ENCODE measurements at places on chromosomes 1 and 21.

- H3K4me3 ChIP-seq: no peak overlapping the region
- peaks cover 21% of the 10 kb centered on the region for H3K4me1 ChIP-seq
- peak overlapping the region; percentile 82 for H3K27ac ChIP-seq
- H3K36me3 ChIP-seq: no peaks in the 10 kb centered on the region
Observed at GRCh38 chr1:56074007-56074651, 505.2 kb downstream of the PLPP3 start.

GRCh38 chr1:181559142-181559541, 75.8 kb downstream of the CACNA1E start:
- no peaks in the 10 kb centered on the region for H3K4me1 ChIP-seq
- H3K36me3 ChIP-seq: no peaks in the 10 kb centered on the region
- H3K27me3 ChIP-seq: no peaks in the 10 kb centered on the region
- no peak for DNase-seq
- no peak overlapping the region for H3K4me3 ChIP-seq

- no peaks in the 10 kb centered on the region for H3K4me1 ChIP-seq
- no peaks in the 10 kb centered on the region for H3K36me3 ChIP-seq
- DNase-seq: no peak
- H3K27ac ChIP-seq: no peak overlapping the region
Observed at GRCh38 chr1:169928438-169929209, 34.9 kb upstream of the SCYL3 start.

DNA sequence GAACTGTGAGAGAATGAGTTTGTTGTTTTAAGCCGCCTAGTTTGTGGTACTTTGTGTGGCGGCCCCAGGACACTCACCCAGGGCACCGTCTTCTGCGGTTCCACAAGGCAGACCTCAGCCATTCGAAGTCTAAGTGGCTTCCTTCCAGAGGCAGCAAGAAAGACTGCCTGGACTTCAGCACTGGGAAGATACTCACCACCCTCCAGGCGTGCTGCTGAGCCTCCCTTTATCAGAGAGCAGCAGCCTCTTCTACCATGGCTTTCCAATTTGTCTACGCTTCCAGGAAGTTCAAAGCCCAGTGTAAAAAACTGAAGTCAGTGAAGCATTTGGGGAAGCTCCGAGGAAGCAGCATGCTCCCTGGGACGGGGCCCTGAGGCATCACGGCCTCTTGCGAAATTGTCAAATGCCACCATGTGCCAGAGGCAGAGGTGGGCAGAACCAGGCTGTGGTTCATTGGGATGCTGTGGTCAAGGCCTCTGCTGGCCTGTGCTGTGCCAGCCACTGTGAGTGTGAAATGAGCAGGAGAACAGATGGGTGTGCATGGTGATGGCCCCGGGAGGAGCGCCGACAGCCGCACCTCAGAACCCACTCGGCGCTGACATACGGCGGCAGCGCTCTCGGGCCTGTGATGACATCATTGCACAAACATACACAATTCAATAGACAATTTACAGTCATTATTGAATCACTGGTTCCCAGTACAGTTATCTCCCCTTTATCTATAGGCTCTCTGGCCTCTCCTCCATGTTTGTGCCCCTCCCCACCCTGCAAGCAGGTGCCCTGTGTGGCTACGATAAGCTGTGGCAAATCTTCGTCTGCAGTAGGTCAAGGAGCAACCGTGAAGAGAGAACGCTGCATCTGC, 110.4 kb downstream of the PDE9A start:
- no peak overlapping the region for H3K4me3 ChIP-seq
- DNase-seq: no peak

- H3K4me1 ChIP-seq: no peaks in the 10 kb centered on the region
- H3K36me3 ChIP-seq: no peaks in the 10 kb centered on the region
- H3K27ac ChIP-seq: no peak overlapping the region
Observed at GRCh38 chr1:197453376-197454058, 185.5 kb downstream of the CRB1 start.

- peaks cover 18% of the 10 kb centered on the region for H3K4me1 ChIP-seq
- peaks cover 72% of the 10 kb centered on the region for H3K36me3 ChIP-seq
- DNase-seq: no peak
- no peak overlapping the region for H3K27ac ChIP-seq
Observed at GRCh38 chr1:226069811-226070489, 7.4 kb downstream of the H3-3A start.

DNA sequence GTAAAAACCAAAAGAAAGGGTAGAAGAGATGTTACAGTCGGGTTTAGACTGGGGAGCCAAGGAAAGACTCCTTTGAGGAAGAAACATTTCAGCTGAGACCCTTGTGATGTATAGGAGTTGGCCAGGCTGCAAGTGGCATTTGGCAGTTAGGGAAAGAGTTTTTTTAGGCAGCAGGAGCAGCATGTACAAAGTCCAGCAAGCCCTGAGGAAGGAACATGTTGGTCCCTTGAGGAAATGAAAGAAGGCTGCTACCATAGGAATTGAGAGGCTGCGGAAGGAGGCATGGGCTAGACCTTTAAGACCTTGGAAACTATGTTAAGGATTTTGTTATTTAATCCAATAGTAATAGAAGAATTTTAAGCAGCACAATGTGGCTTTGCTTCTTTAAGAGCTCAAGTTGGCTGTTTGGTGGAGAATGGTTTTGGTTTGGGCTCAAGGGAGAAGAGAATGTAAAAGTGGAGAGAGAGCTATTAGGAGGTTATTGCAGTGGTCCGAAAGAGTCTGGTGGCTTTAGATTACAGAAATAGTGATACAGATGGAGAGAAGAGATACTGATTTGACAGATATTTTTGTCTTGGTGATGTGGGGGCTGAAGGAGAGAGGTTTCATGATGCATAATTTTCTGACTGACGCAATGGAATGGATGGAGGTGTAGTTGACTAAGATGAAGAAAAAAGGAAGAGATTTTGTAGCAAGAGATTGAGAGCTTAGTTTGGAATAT, 26.6 kb downstream of the SMAP2 start:
- DNase-seq: no peak
- H3K27me3 ChIP-seq: no peaks in the 10 kb centered on the region
- H3K4me3 ChIP-seq: no peak overlapping the region
- H3K27ac ChIP-seq: no peak overlapping the region
- no peaks in the 10 kb centered on the region for H3K36me3 ChIP-seq

DNA sequence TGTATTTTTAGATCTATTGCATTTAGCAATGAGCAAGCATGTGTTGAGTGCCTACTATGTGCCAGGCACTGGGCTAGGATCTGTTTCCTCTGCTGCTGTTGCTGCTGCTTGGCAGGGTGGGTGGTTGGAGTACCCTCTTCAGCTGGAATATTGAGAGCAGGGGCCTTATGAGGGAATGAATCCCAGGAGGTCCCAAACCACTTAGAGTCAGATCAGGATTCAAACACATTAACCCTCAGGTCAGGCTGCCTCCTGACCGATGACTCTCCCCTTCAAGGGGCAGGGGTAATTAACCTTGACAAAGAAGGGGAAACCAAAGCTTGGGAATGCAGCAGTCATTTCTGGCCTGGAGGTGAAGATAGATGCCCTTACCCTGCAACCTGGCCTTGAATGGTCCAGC, 138.0 kb downstream of the IGSF21 start:
- H3K4me3 ChIP-seq: no peak overlapping the region
- H3K27me3 ChIP-seq: no peaks in the 10 kb centered on the region
- DNase-seq: no peak
- no peak overlapping the region for H3K27ac ChIP-seq
- no peaks in the 10 kb centered on the region for H3K36me3 ChIP-seq
- H3K4me1 ChIP-seq: no peaks in the 10 kb centered on the region

DNA sequence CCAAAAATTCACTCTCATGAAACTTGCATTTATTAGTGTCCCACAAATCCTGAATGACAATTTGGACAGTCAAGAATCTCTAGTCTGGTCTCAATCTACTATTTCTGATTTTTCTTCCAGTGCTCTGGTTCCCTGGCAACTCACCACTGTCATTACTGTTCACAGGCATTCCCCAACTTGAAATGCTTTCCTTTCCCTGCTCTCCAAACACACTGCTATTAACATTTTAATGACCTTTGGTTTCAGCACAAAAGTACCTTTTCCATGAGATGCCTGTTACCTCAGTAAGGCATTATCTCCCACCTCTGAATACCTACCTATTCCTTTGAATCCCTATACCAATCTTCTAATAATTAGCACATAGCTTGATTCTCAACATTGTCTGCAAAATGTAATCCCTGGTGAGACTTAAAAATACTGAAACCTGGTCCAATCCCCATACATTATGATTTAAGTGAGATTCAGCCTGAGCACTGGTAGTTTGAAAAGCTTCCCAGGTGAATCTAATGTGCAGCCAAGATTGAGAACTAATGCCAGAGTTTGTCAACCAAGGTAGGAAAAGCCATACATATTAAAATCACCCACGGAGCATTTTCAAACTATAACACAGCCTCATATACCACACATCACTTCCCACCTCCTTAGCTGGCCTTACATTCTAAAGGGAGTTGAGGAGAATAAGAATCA, 11.7 kb upstream of the ANGPTL3 start:
- H3K4me1 ChIP-seq: no peaks in the 10 kb centered on the region
- DNase-seq: no peak
- H3K27me3 ChIP-seq: no peaks in the 10 kb centered on the region
- H3K36me3 ChIP-seq: no peaks in the 10 kb centered on the region
- H3K27ac ChIP-seq: no peak overlapping the region
- H3K4me3 ChIP-seq: no peak overlapping the region

DNA sequence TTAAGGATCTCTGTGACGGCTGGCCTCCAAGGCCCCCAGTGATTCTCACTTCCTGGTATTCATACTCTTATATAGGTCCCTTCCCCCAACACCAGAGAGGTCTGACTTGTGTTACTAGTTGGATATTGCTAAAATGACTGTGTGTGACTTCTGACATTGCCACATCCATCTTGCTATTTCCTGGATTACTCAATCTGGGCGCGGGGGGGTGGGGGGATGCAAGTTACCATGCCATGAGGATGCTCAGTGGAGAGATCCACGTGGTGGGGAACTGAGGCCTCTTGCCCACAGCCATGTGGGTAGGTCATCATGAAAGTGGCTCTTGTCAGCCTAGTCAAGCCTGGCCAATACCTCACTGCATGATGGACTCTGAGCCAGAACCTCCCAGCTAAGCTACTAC, 117.0 kb downstream of the UBE2U start:
- DNase-seq: no peak
- no peaks in the 10 kb centered on the region for H3K36me3 ChIP-seq
- no peak overlapping the region for H3K4me3 ChIP-seq
- no peaks in the 10 kb centered on the region for H3K27me3 ChIP-seq

DNA sequence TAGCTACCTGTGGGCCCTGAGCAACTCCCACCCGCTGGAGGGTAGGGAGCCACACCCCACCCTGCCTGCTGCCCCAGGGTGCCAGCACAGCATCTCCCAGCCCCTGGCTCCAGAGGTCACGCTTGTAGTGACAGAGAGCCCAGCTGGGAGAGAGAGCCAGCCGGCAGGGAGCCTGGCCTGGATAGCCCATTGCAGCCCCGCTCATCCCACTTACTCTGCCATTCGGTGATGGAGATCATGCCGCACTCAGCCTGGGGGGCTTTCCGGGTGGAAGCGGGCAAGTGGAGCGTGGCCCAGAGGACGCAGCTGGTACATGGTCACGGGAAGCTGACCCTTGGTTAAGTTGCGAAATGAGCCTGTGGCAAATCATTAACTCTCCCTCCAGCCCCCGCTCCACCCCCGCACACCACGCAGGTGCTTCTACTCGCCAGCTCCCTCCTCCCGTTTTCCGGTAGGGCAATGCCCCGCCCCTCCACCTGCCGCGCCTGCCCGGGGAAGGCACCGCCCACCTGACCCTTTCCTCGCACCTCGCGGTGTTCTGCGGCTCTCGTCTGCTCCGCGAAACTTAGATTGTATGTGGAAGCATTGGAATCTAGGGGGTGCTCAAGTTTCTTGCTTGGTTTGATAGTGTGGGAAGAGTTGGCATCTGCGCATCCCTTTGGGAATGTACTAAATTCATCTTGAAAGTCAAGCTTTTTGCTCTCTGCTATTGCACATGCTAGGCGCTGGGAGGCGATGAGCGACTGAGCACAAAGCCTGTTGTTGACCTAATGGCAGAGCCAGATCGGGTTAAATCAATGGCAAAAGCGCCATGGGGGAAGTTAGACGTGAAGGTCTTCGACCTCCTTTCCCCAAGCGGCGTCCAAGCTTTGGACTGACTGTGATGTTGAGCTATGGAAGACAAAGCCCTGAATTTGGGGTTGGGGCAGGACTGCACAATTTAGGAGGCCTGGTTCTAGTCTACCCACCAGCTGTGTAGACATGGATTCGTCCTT, at the start of gene GOLT1A:
Gene GOLT1A, minus strand, starts transcription at position 321 of the 995 bp plus-strand sequence. Its CDS starts 82 bp downstream, at position 239.
- peak within 1 kb of the TSS; percentile 47 for H3K4me3 ChIP-seq
- H3K36me3 ChIP-seq: no peaks in the 10 kb centered on the region
- H3K27me3 ChIP-seq: peaks cover 13% of the 10 kb centered on the region
- H3K4me1 ChIP-seq: no peaks in the 10 kb centered on the region
- DNase-seq: peak; percentile 34

- H3K27ac ChIP-seq: no peak overlapping the region
- no peaks in the 10 kb centered on the region for H3K4me1 ChIP-seq
- no peak overlapping the region for H3K4me3 ChIP-seq
- no peak for DNase-seq
- no peaks in the 10 kb centered on the region for H3K36me3 ChIP-seq
Observed at GRCh38 chr21:39952265-39952664, 85.0 kb downstream of the PCP4 start.

DNA sequence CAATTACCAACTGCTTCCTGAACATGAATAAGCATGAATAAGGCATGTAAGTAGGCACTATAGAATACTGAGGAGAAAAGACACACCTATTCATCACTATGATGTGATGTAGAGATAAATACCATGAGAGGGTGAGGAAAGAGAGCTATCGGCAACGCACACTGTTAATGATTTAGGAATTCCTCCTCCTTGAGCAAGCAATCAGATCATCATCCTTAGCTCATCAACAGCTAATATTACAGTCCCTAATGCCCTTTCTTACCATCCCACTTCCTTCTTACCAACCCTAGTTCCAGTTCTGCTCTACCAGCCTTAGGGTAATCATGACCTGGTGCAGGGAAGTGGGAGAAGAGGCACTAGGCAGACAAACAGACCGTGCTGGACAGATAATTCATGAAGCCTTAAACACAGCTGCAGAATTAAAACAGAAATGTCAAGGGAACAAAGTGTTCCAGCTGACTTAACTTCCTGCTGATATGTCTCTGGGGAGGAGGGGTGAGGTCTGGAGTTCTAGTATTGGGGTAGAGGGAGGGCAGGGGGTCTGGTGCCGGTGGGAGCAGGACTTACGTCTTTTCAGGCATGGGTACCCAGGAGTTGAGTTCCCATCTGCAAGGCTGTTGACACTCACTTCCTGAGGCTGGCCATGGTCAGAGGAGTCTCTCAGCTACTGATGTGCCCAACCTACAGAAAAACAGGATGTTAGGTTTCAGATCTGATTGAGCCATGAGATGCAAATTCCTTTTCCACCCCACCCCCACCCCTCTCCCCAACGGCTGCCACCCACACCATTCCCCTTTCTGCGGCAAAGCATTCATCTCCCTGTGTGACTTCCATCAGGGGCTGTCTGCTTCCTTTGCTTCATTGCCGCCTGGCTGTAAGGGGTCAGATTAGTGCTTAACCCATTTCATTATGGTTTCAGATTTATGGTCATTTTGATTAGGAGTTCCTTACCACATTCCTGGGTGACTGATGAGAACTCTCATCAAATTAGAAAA, 12.6 kb upstream of the RCSD1 start:
- no peaks in the 10 kb centered on the region for H3K36me3 ChIP-seq
- peak overlapping the region; percentile 72 for H3K27ac ChIP-seq
- no peaks in the 10 kb centered on the region for H3K27me3 ChIP-seq
- H3K4me3 ChIP-seq: no peak overlapping the region

GRCh38 chr1:218344814-218345672, at the start of gene TGFB2:
TGFB2 (plus strand) TSS chr1:218345336; CDS start chr1:218346702, 1,366 bp downstream.
- no peaks in the 10 kb centered on the region for H3K27me3 ChIP-seq
- peak within 1 kb of the TSS; percentile 68 for H3K4me3 ChIP-seq
- peaks cover 22% of the 10 kb centered on the region for H3K4me1 ChIP-seq
- H3K27ac ChIP-seq: peak within 1 kb of the TSS; percentile 92
- peak; percentile 79 for DNase-seq
- H3K36me3 ChIP-seq: no peaks in the 10 kb centered on the region

- no peaks in the 10 kb centered on the region for H3K4me1 ChIP-seq
- DNase-seq: no peak
- no peak overlapping the region for H3K27ac ChIP-seq
- H3K4me3 ChIP-seq: no peak overlapping the region
Observed at GRCh38 chr1:204802401-204803175, 68.1 kb upstream of the NFASC start.

All from gastrocnemius medialis (tissue), 4 donors.